ENCODE measurements at places on chromosomes 6 and 20.

- DNase-seq, result peak; percentile 46
Measured at GRCh38 chr20:23419995-23420901, 1.0 kb downstream of the NAPB start.

DNA sequence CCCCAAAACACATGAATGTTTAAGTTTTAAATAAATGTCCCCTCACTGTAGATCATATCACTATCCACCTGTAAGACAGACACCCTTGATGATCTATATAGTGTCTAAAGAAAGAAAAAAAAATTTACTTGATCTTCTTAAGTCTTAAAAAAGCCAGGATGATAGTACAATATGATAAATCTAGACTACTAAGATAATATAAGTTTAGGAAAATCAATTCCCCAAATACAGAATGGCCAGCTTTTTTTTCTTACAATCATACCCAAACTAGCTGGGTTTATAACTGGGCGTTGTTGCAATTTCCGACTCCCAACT lies 14.4 kb downstream of the ZNF217 start:
- DNase-seq, result no peak

DNA sequence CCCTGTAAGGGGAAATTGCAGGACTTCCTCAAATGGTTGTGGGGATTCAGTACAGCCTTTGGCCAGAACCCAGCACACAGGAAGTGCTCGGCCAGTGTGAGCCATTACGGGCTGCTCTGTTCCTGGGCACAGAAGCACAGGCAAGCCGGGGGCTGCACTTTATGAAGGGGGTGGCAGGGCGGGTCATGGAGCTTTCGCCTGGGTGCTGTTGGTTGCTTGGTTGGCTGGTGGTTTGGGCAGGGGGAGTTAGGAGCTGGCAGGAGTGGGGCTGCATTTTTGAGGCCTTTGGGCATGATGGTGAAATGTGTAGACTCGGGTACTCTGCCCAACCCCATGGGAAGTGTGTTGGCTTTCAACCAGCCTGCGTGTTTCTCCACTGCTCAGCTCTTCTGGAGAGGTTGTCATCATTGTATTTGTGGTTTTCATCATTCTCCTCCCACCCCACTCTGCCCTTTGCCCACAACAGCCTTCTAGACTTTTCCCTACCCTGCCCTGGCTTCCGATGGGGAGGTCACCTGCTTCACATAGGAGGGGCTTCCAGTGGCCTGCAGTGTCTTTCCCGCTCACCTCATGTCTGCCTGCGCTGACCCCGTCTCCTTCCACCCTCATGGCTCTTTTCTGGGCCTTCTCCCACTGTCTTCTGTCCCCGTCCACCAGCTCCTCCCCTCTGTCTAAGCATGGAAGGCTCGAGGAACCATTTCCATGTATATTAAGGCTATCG lies 16.1 kb upstream of the RBM38 start:
- no peak for DNase-seq

DNA sequence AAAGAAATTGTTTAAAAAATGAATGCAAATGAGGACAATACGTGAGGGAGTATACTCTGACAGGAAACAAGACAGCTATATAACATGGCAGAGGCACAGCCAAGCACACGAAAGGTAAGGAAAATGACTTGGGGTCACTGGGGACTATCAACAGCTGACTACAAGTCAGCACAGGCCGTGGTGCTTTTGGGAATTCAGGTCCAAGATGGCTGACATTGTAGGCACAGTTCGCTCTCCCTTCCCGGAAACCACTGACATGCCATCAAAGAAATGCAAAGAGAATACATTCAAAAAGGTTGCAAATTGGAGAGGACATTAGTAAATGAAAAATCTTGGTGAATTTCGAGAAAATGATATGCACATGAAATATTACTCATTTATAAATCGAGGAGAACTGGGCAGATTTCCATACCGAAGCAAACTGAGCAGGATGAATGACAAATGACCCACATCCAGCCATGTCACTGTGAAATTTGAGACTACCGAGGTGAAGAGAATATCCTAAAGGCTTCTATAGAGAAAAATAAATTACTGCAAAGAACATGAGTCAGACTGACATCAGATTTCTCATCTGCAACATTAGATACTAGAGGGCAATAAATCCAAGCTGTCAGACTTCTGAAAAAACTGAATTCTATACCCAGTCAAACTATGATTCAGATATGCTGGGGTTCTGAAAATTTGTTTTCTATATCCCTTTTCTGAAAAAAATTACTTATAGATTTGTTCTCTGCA lies 391.1 kb downstream of the BTBD9 start:
- DNase-seq, result no peak

DNA sequence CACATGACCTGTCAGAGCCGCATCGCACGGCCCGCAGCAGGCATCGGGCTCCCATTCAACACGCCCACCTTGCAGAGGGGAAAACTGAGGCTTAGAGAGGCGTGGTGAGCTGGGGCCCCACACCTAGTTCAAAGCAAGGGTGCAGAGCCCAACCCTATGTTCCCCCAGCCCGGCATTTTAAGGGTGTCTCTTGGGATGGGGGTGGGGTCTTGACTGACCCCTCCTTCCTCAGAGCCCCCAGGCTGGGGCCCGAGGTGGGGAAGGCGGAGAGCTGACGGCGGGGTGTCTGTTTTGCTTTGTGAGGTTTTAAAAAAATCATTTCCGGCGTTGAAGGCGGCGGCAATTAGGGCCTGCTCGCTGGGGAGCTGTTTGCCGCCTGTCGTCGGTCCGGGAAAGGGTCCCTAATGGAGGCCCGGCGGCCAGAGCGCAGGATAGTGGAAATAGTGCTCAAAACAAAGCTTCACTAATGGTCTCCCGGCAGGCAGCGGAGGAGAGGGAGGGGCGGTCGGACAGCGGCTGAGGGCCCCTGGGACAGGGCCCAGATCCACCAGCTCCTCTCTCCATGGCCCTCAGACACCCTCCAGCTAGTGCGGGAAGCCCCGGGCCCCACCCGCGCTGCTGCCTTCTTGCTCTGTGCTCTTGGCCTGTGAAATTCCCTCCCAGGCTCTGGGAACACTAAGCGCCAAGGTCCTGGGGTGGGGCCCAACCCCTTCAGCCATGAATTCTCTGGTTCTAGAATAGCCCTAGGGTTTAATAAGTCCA lies 11.9 kb downstream of the VSTM2L start:
- no peak for DNase-seq

DNA sequence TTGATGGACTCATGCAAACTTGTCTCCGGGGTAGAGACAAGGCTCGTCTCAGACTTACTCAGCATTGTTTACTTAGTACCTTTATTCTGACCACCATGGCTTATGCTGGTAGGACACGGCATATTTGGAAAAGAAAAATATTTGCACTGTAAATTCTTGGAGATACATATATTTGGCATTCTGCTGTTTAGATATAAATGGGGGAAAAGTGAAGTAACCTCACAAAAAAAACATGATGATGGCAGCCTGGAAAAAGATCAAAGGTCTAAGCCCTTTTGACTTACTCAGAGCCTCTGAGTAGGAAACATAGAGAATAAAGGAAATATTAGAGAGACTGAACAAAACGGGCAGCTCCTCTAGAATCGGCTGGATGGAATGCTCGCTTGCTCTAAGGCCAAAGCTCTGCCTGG lies 32.5 kb downstream of the PDE10A start:
- DNase-seq, result no peak

DNA sequence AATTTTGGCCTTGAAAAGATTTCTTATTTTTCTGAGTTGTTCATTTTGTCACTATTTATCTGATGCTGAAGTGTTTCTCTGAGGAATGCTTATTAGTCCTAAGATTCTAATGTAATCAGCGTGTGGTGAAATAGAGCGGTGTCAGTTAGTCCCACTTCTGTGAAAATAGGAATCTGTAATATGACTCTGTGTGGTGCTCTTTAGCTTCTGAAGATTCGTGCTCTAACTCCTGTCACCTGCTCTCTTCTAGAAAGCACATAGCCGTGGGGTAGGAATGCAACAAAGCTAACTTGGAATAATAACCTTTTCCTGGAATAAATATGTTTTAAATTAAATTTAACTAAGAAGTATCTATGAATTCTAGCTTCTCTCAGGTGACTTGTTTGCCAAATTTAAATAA lies 90.4 kb downstream of the BCKDHB start:
- DNase-seq, result no peak

- no peak for DNase-seq
Measured at GRCh38 chr20:58710481-58711265, 18.1 kb downstream of the NPEPL1 start.

- no peak for DNase-seq
Measured at GRCh38 chr6:167794161-167795157, 32.3 kb upstream of the AFDN start.

- no peak for DNase-seq
Measured at GRCh38 chr6:73579389-73579788, 58.6 kb upstream of the EEF1A1 start.

DNA sequence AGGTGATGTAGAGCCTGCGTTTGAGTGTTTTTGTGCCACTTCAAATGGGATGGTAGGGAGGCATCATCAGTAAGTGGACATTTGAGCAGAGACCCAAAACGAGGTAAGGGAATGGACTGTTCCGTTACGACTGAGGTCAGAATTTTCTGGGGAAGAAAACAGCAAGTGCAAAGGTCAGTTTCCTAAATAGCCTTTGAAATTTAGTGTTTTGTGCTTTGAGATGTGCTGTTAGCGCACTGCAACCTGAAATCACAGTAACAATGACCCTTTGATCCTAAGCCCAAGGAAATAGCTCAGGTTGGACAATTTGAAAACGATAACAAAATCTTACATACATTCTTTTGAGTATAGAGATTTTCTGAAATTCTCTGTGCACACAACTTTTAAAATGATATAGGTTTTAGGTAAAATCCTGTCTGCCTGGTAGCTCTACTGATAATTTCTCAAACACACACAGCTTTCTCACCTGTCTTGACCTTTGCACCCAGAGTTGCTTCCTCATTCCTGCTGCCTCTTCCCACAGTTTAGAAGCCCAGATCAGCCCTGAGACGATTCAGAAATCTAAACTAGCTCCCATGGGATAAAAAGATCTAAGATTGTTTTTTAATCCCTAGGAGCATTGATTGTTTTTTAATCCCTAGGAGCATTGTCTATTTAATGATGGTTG lies 22.1 kb downstream of the DCBLD1 start:
- no peak for DNase-seq

DNA sequence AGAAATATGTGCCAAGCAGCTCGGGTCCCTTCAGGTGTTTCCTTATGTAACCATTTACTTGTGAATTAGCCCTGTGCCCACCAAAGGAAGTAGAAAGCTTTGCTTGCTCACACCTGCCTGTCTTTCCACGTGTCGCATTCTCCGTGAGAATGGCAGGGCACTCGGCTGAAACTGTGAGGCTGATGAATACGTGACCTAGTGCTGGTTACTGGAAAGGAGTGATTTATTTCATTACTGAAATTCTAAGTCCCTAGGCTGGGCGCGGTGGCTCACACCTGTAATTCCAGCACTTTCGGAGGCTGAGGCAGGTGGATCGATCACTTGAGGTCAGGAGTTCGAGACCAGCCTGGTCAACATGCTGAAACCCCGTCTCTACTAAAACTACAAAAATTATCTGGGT lies 45.9 kb upstream of the TULP1 start:
- DNase-seq, result no peak

- no peak for DNase-seq
Measured at GRCh38 chr6:78832091-78832808, 35.1 kb upstream of the IRAK1BP1 start.

DNA sequence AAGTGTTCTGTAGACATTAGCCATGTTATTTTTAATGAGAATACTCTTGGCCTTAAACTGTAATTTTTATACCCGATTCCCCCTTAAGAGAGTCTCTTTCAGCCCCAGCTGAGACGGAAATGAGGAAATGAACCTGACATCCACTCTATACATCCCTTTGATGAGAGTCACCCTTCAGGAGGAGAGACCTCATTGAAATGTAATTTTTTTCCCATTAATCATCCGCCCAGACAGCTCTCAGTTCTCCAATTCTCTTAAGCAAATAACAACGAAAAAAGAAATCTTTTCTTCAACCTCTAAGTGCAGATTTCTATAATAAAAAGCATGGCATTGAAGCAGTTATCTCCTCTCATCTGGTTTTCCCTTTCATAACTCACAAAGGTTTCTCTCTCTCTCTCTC lies 243.8 kb upstream of the PMEPA1 start:
- DNase-seq, result no peak

DNA sequence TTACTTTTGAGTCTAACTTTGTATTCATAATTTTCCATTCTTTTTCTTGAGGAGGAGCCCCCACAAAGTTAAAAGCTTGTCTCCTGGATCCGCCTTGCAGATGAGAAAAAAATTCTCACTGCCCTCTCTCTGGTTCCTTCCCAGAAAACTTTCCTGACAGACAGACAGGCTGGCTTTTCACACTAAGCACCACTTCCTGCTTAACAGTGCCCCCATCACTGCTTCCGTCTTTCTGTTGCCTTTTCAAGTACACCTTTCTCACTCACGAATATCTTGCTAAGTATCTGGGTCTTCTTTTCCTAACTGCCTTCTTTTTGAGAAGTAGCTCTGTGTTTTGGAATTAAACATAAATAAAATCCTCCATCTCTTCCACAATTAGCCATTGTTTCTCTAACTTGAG lies 19.8 kb upstream of the LMBRD1 start:
- DNase-seq, result no peak

GRCh38 chr20:21387528-21387927 lies 9.8 kb downstream of the NKX2-4 start:
- no peak for DNase-seq

DNA sequence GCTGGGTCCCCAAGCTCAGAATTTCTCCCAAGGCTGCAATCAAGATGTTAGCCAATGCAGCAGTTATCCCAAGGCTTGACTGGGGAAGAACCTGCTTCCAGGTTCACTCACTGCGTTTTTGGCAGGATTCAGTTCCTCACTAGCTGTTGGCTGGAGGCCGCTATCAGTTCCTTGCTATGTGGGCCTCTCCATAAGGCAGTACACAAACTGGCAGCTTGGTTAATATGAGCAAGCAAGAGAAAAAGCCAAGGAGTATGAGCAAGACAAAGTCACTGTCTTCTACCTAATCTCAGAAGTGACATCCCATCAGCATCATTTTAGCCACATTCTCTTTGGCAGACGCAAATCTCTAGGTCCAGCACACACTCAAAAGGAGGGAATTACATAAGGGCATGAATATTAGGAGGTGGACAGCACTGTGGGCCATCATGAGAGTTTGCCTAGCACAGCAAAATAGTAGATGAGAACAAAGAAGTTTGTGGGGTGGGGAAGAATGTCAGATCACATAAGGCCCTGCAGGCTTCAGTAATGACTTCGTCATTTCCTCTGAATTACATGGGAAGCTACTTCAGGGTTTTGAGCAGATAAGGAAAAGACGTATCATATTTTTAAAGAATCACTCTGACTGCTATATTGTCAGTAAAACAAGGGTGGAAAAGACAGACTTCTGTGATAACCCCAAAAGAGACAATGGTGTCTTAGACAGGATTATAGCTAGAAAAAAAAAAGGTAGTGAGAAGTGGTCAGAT lies 25.5 kb downstream of the LMBRD1 start:
- peak; percentile 24 for DNase-seq

DNA sequence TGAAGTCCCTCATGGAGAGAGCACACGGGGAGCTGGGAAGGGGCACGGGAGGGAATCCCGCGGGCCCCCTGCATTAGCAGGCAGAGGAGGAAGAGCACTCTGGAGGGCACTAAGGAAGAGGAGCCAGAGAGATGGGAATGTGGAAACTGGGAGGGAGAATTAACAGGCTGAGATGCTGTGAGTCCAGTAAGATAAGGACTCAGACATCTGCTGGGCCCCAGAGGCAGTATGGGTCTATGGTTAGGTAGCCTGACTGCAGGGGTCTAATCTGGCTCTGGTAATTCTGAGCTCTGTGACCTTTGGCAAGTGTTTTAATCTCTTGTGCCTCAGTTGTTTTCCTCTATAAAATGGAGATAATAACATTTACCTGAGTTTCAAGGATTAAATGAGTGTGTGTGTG lies 15.7 kb upstream of the SRSF3 start:
- no peak for DNase-seq
